ENCODE measurements at places on chromosomes 16 and 17. TPM values are rescaled to one million over a fixed set of nuclear protein-coding genes. Genes with fewer than 3 reads are reported as not detected.

DNA sequence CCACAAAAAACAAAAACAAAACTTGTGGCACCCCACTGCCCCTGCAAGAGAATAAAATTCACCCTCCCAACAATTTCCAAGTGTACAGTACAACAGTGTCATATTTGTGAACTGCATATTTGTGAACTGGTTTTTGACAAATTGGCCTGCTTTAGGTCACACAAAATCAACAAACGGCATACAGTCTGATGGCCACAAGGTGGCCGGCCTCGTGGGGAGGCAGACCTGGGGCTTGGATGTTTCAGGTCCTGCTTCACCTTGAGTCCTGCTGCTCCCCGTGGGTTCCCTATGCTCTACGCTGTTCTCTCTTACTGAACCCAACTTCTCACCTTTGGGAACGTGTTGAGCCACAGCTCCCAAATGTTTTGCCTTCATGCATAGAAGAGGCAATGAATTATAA is 102.2 kb downstream of the CDK5R1 start:
- no peak for DNase-seq

DNA sequence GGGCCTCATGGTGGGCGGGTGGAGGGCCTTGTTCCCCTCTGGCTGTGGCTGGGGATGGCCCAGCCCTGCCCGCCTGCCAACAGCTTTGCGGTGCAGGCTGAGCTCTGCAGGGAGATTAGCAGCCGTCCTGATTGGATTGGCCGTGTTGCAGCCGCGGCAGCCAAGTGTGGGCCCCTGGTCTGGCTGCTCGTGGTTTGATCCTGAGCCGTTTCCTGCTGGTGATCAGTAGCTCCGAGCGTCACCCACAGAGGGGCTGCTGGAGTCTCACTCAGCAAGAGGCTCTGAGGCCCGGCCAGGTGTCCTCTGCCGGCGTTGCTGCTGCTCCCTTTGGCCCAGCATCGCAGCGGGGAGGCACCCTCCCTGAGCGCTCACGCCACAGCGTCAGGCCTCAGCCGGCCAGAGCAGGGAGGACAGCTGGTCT is 32.5 kb downstream of the BAIAP2 start:
- no peak for DNase-seq

Gene BTBD17
- not detected for total RNA-seq

- no peak for DNase-seq
Observed at GRCh38 chr16:30985401-30986128, 558 bp downstream of the HSD3B7 start.

DNA sequence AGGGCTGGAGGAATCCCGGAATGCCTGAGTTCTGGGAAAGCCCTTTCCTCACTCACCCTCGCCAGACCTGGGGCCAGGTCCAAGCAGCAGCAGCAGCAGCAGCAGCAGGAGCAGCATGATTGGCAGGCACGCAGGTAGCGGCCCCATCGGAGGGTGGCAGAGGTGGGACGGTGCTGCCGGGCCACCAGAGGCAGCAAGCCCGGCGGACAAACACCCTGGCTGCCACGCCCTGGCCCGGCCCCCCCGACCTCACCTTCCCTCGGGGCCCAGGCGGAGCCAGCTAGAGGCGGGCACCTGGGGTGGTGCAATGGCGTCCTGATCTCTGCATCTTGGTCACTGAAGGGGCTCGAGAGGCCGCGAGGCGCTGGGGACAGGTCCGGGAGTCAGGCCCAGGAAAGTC is 122.4 kb downstream of the LAT start:
- DNase-seq: no peak

DNA sequence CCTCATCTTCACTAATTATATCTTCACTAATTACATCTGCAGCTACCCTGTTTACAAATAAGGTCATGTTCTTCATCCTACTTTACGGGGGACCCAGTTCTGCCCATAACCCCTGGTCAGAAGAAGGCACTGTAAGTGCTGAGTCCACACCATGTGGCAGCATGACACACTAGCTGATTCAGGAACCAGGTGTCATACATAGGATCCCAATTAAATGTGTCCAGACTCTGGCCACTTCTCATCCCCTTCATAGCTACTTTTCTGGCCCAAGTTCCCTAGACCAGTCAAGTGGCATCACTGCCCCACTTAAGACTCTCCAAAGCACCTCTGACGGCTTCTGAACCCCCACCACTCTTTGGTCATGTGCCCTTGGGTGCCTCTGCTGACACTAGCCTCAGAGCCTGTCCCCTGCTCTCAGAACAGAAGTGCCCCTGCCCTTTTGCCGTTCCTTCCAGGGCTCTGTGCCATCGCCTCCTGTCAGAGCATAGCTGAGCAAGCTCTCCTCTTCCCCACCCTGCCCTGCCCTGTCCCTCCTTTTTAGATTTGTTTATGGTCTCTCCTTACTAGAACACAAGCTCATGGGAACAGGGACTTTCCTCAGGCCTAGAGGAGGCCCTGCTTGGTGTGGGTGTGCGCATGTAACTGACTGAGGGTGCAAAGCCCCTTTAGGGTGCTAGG is 61.1 kb downstream of the B9D1 start:
- no peak for DNase-seq

Gene TEX14
- 0.10 TPM for total RNA-seq

DNA sequence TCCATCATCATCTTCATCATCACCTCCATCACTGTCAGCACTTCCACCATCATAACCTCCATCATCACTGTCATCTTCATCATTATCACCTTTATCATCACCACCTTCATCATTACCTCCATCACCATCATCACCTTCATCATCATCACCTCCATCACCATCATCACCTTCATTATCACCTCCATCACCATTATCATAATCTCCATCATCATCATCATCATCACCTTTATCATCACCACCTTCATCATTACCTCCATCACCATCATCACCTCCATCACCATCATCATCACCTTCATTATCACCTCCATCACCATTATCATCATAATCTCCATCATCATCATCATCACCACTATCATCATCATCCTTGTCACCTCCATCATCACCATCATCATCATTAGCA is 309.7 kb downstream of the HAPSTR1 start:
- DNase-seq: no peak

- no peak for DNase-seq
Observed at GRCh38 chr17:82283208-82283749, 9.8 kb upstream of the CSNK1D start.

DNA sequence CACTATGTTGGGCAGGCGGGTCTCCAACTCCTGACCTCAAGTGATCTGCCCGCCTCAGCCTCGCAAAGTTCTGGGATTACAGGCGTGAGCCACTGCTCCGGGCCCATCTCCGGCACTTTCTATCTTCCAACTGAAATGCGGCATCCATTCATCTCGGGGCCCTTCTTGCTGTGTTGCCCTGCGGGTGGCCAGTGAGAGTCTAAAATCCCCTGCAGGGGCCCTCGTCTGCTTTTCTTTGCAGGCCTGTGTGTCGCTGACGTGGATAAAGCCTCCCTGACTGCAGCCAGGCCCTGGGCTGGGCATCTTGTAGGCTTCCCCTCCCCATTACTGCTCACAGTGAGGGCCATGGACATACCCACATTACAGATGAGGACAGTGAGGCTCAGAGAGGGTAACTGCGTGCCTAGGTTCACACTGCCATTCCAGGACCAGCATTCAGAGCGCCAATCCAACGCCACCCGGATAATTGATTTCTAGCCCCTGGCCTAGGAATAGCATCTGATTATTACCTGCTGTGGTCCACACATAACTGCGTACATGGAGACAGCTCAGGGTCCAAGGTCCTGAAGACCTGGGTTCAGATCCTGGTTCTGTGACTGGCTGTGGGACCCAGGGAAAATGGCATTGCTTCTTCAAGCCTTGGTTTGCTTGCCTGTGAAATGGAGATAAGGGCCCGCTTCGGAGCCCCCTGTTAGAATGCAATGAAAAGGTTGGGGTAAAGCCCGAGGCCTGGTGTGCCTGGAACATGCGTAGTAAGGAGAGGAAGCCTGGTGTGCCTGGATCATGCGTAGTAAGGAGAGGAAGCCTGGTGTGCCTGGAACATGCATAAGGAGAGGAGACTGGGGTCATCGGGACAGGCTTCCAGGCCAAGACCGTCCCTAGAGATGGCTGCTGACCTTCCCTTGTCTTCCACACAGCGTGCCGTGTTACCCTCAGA is 25.0 kb downstream of the CRISPLD2 start:
- no peak for DNase-seq

GRCh38 chr17:43813386-43813785 is 19.6 kb downstream of the MPP3 start:
- DNase-seq: peak; percentile 67

DNA sequence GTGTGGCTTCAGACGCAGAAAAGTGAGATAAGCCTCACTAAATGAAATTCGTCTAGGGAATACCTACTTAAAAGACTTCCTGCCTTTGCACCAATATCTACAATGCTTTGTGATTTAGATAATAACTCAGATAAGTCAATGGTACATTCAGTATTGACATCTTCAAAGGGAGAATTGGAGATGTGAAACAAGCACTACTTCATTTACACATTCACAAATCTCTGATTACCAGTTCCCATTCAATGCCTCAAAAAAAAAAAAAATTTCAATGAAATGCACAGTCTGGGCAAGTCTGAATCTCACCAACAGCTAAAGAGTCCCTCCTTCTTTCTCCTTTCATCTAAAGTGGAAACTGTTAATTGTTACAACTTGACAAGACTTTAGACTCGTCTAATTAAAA is 3.7 kb downstream of the PHF12 start:
- no peak for DNase-seq

- DNase-seq: no peak
Observed at GRCh38 chr17:81509207-81509971, 3.2 kb downstream of the ACTG1 start.

Gene PRRT2
- total RNA-seq: 1.5 TPM

Gene CD300H
- total RNA-seq: not detected

- DNase-seq: peak; percentile 74
Observed at GRCh38 chr16:49460786-49461470, 87.3 kb downstream of the C16orf78 start.

DNA sequence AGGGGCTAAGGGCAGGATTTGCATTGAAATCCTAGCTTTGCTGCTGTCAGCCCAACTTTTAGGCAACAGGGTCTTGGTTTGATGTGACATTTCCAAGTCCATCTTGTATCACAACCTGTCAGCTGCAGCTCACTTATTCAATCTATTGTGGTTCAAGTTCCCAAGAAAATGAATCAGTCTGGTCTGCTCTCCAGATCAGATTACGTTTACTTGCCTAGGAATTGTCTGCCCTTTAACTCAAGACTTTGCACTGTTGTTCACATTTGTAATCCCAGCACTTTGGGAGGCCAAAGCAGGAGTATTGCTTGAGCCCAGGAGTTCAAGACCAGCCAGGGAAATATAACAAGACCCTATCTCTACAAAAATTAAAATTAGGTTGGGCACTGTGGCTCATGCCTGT is 10.0 kb downstream of the STX4 start:
- no peak for DNase-seq

DNA sequence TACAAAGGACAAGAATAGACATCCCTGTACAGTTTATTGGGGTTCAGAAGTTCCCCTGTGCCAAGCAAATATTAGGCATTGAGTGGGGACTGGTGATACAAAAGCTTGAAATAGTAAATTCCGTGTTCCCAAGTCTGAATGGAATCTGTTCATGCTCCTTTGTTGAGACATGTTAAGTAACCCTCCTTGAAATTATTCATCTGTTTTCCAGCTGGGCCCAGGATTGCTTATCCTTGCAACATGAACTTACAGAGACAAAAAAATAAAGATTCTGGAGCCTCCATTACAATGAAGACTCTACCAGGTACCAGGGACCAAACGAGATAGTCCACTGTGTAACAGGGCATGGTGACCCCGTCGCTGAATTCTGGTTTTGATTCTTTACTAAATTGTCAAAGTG is 6.1 kb upstream of the CCL8 start:
- DNase-seq: no peak

DNA sequence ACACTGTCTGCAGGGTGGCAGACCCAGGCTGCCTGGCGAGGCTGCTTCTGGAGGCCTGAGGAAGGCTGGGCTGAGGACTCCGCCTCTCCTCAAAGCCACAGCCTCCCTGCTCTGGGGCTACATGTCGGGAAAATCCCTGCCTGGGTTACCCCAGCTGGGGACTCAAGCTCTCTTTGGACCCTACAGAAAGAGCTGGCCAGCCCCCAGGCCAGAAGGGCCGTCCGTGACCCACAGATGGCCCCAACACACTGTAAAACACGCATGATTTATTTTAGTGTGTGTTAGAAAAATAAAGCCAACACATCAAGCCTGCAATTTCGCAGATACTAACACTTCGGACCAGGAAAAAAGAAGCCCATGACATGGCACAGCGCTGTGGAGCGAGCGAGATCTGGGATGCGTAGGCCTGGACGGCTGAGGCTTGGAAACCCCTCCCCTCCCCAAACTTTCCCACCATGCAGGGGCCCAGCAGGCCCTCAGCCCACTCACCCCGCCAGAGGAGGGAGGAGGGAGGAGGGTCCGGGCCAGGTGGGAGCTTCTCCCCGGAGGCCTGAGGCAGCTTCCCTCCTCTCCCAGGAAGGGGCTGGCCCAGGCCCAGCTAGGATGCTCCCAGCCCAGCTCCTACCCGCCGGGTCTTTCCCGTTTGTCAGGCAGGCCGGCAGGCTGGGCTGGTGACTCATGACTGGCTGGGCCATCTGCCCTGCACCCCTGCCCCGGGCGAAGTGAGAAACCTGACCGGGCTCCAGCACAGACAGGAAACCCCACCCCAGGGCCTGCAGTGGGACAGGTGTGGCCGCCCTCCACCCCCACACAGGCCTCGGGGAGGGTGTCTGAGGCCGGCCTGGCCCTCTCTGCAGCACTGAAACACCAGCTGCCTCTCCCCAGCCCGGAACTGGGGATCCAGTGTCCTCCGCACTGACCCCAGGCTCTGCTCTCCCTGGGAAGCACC is 34.1 kb upstream of the SLC38A10 start:
- DNase-seq: peak; percentile 94

Gene IL34
- total RNA-seq: 2.4 TPM

DNA sequence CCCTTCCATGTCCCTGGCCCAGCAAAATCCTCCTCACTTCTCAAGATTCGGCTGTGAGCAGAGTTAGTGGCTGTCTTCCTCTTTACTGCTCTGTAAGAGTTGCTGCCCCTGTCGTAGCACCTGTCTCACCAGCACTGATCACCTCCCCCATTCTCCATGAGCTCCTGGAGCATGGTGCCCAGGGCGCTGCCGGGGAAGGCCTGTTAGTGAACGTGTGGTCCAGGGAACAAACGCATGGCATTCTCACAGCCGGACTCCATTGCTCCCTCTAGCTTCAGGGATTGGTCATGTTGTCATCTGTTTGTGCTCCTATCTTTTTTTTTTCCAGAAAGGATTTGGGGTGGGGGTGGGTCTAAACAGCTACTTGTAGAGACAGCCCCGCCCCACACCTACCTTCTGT is 141.2 kb downstream of the CMIP start:
- no peak for DNase-seq

DNA sequence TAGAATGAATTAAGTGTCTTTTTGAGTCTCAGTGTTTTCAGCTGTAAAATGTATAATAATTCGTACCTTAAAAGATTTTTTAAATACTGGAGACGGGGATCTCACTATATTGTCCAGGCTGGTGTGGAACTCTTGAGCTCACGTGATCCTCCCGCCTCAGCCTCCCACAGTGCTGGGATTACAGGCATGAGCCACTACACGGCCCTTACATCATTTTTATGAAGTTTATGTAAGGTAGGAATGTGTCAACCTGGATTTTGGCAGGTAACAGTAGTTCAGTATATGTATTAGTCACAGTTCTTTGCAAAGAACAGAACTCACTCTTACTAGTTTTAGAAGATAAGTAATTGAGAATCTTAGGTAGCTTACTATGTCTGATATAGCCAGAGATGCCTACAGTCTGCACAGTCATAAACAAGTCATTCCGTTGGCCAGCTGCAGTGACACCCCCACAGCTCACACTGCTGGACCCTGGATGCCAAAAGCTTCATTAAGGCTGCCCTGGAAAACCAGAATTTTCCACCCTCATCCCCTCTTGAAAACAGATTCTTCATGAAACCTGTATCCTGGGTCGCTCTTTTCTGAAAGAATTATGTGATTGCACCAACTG is 583 bp upstream of the COX6A2 start:
- no peak for DNase-seq
